Fibroblast of mammary gland (primary cell): ENCODE measurements at places on chromosomes 16 and 17.

DNA sequence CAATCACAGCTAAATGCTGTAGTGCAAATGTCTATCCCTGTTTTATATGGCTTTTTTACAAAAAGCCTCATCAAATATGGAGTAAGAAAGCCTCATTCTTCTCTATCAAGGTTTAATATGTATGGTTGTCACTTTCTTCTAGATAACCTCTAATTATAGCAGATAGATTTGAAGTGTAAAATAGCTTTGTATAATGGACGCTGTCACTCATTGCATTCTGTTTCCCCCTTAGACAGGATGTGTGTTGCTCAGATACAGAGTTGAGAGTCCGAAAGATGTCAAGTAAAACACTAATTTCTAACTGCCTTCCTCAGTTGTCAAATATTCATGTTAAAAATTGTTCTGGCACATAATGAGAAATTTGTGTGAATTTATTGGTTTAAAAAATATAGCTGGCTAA, 88.0 kb downstream of the NLK start:
- DNase-seq = no peak

DNA sequence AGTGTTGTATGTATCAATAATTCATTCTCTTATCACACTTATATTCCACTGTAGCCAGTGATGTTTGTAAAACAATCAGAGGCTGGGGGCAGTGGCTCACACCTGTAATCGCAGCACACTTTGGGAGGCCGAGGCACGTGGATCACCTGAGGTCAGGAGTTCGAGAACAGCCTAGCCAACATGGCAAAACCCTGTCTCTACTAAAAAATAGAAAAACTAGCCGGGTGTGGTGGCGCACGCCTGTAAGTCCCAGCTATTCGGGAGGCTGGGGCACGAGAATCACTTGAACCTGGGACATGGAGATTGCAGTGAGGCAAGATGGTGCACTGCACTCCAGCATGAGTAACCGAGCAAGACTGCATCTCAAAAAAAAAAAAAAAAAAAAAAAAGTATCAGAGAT, 217.0 kb downstream of the CPPED1 start:
- no peak for DNase-seq

- no peak for DNase-seq
Measured at GRCh38 chr17:17570140-17570797, 21.2 kb downstream of the PEMT start.

DNA sequence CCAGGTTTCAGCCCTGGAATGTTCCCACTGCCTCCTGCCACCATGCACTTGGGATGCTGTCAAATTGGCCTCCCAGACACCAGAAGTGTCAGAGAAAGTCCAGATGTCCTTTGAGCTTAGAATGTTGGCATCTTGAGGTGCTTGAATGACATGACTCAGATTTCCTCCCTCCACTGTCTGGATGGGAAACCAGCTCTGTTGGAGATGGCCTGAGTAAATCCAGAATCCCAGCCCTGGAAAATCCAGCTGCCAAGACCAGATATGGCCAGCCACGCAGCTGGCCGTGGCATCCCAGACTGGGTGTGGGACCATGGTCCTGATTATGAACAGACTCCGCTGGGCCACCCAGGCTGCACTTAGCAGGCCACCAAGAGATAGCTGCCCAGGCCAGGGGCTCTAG, 57.0 kb upstream of the CLEC3A start:
- no peak for DNase-seq

GRCh38 chr17:11786711-11787438, 188.6 kb downstream of the DNAH9 start:
- no peak for DNase-seq

DNA sequence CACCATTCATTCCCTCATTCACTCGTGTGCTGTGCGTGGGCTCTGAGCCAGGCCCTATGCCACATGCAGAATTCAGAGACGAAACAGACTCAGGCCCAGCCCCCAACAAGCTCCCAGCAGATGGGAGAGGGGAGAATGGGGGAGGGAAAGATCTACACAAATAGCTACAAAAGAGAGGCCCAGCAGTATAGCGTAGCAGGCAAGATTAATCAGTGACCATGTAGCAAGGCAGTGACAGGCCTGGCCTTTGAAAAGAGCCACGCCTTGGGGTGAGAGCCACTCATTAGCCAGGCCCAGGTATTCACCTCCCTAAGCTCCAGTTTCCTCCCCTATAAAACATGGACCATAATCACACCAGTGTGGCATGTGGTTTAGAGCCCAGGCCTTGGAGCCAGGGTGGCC, 16.4 kb upstream of the KRT19 start:
- no peak for DNase-seq

- no peak for DNase-seq
Measured at GRCh38 chr16:48335961-48336360, 49.3 kb downstream of the SIAH1 start.

DNA sequence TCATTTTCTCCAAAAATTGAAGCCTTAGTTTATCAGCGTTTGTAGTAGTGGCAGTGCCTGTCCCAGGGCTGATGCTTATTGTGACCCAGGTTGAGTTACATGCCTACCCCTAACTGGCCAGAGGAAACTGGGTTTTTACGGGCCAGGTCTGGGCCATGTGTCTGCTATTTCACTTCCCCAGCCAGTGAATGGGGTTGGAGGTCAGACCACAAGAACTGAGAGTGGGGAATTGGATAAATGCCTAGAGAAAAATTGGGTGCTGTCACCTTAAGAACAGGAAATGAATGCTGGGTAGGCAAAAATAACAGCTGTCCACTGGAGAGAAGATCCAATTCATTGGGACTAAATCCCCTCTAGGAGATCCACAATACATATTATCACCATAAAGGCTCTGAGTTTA, 5.2 kb downstream of the ADPRM start:
- peak; percentile 61 for DNase-seq

GRCh38 chr17:33970279-33970678, 284.8 kb upstream of the CCL2 start:
- no peak for DNase-seq

- peak; percentile 64 for DNase-seq
Measured at GRCh38 chr17:3710951-3711383, 12.7 kb upstream of the HASPIN start.

- no peak for DNase-seq
Measured at GRCh38 chr16:28596840-28597691, at the start of gene SULT1A2. Gene SULT1A2, minus strand, starts transcription at chr16:28597050. Its CDS starts 1,120 bp downstream, at chr16:28595930.

- DNase-seq = no peak
Measured at GRCh38 chr16:54288030-54288834, 1.6 kb upstream of the IRX3 start.
